NCI-H2107 (cell line): ENCODE measurements at places on chromosomes 6 and 20.

- no peak for DNase-seq
Measured at GRCh38 chr6:152748843-152749242, 1.8 kb upstream of the VIP start.

DNA sequence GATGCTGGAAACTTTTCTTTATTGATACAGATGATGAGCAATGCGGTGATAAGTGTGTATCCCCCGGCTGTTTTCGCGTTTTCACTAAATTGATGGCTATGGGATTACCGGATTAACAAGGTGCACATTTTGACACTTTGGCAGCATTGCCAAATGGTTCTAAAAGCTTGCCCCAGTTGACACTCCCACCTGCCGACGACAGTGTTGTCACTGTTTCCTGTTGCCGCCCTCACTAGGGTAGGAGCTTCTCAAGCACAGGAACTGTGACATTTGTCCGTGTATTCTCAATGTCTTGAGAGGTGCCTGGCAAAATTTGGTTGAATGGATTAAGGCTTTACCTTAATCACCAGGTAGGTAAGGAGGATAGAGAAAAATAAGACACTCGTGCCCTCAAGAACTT is 9.8 kb upstream of the MAPK13 start:
- DNase-seq = no peak

DNA sequence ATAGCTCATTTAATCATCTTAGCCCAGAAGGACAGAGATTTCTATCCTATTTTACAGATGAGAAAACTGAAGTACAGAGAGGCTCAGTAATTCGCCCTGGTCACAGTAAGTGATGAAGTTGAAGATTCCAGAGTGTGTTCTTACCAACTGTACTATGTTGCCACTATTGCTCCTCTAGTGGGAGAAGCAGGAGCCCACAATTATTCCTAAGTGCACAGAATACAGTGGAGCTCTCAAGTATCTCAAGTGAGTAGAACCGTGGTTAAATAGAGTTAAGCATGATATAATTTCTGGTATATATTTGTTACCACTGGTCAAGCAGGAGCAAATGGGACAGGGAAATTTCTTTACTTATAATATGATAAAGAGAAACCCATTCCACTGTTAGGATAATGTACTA is 22.1 kb downstream of the REPS1 start:
- no peak for DNase-seq

GRCh38 chr20:63310265-63310991 is 17.4 kb downstream of the COL20A1 start:
- no peak for DNase-seq

DNA sequence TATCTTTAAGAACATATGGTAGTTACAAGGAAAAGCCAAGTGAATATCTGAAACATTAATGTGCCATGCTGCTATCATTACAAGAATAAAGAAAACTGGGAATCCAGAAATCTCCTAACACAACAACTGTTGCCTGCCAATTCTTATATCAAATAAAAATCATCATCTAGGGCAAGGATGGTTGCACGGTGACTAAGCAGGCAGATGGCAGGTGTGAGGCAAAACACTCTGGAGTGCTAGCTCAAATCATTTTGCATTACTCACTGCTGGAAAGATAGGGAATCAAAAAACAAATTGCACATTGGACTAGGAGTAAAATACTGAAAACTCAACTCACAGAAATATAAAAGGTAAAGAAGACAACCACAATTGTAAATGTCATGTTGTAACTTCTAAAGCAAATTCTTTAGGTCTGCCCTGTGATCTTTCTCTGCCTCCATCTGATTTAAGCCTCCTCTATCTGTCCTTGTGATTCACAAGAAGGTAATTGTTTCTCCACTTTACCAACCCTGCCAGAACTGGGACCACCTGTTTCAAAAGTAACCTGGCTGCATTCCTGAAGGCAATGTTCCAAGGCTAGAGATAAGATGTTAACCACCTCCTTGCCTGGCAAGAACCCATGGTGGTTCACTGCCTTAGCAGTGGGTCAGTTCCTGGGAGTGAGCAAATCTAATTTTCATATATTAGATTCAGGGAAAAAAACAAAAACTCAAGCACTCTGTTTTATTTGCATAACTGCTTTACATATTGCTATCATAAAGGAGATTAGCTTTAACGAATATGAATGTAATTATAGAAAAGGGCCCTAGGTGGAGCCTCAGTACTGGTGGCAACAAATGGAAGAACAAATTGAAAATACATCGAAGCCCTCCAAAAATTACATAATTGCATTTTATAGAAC is 33.1 kb upstream of the LCA5 start:
- peak; percentile 5 for DNase-seq

GRCh38 chr6:12348530-12349511 is 58.7 kb downstream of the EDN1 start:
- DNase-seq = no peak

DNA sequence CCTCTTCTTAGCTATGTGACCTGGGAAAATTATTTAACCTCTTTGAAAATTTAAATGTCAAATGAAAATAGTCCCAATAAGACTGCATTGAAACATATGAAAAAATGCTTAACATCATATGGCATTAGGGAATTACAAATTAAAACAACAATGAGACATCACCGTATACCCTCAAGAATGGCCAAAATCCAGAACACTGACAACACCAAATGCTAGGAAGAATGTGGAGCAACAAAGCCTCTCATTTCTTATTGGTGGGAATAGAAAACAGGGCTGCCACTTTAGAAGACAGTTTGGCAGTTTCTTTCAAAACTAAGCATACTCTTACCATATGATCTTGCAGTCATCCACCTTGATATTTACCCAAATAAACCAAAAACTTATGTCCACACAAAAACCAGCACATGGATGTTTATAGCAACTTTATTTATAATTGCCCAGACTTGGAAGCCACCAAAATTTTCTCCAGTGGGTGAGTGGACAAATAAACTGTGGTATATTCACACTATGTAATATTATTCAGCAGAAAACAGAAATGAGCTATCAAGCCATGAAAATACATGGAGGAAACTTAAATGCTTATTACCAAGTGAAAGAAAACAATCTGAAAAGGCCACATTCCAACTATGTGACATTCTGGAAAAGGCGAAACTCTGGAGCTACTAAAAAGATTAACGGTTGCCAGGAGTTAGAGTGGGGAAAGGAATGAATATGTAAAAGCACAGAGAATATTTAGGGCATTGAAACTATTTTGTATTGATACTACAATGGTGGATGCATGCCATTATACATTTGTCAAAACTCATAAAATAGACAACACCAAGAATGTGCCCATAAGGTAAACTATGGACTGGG is 459.9 kb downstream of the GRIK2 start:
- DNase-seq = no peak

- no peak for DNase-seq
Measured at GRCh38 chr6:16985513-16986284, 116.2 kb upstream of the STMND1 start.

- DNase-seq = no peak
Measured at GRCh38 chr6:139547122-139547776, 172.8 kb upstream of the CITED2 start.
